LoVo (cell line): ENCODE measurements at places on chromosomes 4 and X.

- no peak for DNase-seq
Measured at GRCh38 chrX:20361081-20361889, 94.6 kb upstream of the RPS6KA3 start.

DNA sequence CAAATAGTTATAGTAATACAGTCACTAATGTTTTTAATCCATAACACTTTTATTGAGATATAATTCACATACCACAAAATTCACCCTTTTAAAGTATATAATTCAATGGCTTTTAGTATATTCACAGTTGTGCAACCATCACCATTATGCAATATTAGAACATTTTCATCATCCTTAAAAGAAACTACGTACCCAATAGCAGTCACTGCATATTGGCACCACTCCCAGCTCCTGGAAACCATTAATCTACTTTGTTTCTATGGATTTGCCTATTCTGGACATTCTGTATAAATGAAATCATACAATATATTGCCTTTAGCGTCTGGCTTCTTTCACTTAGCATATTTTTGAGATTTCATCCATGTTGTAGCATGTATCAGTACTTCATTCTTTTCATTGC, 99.3 kb downstream of the AMMECR1 start:
- no peak for DNase-seq

GRCh38 chrX:152137771-152138387, 498 bp downstream of the MAGEA10 start:
- DNase-seq: no peak

DNA sequence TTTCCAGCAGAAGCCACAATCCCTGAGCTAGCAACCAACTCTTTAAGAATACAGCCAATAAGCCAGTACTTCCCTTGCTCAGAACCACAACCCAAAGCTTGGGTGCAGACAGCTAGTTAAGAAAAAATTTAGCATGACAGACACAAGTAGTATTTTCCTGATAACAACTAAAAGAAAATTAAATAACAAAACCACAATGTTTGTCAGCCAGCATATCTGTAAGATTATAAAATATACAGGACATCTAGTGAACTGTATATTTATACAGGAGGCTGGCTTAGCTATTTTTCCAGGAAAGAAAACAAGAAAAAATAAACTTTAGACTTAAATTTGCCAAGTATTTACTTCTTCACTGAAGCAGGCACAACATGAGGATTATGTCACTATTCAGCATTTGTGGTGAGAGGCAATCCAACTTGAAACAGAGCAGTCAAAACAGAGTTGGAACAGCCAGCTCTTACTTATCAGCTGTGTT, 6.6 kb downstream of the PF4V1 start:
- no peak for DNase-seq

DNA sequence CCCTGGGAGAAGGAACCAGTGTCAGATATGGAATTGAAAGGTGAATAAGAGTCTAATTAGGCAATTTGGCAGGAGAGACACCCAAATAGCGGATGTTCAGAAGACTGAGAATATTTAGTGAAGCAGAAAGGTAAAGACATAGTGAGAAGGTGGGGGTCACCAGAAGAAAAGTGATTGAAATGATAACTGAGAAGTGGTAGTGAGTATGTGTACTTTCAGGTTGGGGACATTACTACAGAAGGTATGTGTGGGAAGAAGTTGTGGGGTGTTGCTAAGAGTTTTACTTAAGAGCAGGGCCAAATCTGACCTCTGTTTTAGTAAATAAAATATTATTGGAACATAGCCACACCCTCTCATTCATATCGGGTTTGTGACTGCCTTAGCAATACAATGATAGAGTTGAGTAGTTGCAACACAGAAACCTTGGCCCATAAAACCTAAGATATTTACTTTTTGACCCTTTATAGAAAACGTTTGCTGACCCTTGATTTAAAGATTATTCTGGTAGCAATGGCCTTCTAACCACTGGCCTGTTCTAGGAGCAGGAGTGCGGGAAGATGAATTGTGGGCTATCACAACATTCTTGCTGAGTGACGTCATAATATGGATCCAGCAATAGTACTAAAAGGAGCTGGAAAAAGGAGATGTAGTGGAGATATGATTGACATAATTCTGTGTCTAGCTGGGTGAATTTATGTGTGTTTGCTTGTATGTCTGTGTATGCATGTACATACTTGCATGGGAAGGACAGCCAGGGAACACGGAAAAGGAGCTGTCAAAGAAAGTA, 115.3 kb downstream of the HS3ST1 start:
- no peak for DNase-seq

DNA sequence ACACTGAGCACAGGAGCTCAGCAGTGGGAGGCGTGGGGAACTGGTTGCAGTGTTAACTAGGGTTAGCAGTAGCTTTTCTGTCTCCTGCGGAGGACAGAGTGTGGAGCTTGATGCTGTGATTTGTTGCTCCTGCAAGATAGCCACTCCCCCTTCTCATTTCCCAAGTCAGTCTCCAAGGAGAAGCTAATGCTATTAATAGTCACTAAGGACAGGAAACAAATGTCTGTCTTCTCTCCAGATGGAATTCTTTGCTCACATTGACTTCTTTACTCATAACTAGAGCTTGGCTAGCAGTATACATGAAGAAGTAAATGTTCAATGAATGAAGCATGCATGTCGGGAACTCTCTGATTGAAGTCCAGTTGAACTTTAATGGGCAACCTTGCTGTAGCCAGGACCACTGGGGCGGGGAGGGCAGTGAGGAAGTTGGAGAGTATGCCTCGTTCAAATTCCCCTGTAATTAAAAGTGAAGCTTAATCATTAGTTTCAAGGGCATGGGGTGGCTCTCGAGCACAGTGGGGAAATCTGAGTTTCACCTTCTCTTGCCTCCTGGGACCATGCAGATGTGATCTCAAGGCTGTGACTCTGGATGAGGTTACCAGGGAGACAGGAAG, 156.6 kb upstream of the SCML1 start:
- DNase-seq: no peak

DNA sequence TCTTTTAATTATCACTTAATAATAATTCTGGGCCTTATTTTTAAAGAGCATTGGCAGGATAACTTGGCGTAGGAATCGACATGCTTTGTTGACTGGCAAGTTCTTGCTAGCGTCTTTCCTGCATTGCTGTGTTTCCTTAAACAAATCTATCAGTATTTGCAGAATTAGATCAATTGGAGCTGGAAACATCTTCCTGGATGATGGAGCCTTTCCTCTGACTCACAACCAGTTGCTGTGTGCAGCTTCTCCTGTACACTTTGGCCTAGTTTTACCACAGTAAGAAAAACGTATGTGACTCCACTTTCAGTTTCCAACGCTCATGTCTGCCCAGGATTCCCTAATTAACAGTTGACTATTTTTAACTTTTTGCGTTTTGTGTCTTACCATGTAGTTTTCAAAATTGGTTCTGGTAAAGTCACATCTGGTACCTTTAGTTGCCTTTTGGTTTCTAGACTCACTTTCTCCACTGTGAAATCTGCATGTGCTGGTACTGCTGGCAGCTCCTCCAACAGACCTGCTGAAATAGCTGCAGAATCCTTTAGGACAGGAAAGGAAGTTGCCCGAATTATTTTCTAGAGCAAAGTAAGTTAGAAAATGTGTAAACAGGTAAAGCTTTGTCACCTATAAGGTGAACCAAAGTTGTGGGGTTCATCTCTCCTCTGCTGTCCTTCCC, 553.2 kb upstream of the FAT1 start:
- DNase-seq: peak; percentile 9

GRCh38 chr4:88585917-88586316, 6.4 kb upstream of the HERC3 start:
- DNase-seq: no peak

GRCh38 chr4:80839281-80839680, 191.2 kb upstream of the BMP3 start:
- no peak for DNase-seq

DNA sequence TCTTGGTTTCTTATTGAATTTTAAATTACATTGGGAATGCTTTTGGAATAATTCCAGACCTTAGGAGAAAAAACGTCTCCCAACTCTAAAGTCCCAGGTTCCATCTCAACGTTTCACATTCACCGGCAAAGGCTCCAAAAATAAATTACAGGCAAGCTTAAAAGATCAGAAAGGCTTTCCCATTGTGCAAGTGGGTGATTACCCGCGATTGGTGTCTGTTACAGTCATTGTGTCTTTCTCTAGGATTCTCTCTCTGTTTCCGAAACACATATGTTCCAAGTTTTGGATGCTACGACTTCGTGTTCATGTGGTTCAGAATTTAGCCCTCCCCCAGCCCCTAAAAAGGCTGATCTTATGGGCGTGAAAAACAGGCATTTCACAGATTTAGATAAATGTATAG, 41.8 kb downstream of the PALLD start:
- DNase-seq: no peak

- no peak for DNase-seq
Measured at GRCh38 chrX:78357342-78358055, 30.1 kb upstream of the CYSLTR1 start.

DNA sequence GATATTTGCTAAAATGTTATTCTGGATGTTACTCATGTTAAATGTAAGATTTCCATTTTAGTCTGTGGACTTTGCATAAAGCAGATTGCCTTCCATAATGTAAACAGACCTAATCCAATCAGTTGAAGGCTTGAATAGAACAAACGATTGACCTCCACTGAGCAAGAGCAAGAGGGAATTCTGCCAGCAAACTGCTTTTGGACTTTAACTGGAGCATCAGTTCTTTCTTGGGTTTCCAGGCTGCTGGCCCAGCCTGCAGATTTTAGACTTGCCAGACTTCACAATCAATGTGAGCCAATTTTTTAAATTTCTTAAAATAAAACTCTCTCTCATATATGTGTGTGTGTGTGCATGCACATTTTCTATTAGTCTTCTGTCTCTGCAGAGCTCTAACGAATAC, 1248.8 kb downstream of the ADGRL3 start:
- DNase-seq: no peak

GRCh38 chr4:79650217-79650616, 242.2 kb upstream of the GK2 start:
- DNase-seq: no peak

- DNase-seq: no peak
Measured at GRCh38 chrX:538311-538710, 92.3 kb upstream of the SHOX start.

DNA sequence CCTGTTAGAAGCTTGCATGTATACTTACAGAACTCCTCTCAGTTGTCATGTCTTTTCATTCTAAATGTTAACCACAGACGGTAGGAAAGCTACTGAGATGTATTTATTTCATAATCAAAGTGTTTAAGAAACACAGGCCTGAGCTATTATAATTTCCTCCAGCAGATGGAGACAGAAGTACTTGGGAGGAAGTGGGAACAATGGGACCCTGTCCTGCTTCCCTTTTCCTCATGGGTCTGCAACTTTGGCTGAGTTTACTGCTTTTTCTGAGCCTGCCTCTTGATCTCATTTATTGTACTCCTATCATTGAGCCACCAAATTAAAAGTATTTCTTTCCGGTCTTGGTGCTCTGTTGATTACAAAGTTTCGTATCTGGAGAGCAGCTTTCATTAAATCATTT, 67.7 kb upstream of the SPANXN2 start:
- DNase-seq: no peak

DNA sequence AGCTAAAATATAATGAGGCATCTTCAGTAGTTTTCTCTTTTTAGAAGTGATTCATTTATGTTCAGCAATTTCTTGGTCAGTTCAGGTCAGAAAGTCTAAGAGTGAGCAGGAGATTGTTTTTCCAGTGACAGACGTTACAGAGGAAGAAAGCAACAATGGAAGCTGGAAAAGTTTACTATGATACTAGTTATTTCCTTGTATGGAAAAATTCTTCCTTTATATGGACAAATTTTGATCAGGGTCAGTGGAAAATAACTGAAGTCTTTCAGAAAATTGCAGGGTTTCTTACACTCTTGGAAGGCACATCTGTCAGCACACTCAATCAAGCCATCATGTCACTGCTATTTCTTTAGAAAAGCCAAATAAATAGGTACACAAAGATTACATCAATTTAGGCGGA, 1120.7 kb downstream of the FAT4 start:
- DNase-seq: no peak

- peak; percentile 69 for DNase-seq
Measured at GRCh38 chr4:168631241-168632162, 134.7 kb downstream of the PALLD start.

GRCh38 chr4:149999485-150000074, 78.7 kb upstream of the DCLK2 start:
- peak; percentile 26 for DNase-seq

DNA sequence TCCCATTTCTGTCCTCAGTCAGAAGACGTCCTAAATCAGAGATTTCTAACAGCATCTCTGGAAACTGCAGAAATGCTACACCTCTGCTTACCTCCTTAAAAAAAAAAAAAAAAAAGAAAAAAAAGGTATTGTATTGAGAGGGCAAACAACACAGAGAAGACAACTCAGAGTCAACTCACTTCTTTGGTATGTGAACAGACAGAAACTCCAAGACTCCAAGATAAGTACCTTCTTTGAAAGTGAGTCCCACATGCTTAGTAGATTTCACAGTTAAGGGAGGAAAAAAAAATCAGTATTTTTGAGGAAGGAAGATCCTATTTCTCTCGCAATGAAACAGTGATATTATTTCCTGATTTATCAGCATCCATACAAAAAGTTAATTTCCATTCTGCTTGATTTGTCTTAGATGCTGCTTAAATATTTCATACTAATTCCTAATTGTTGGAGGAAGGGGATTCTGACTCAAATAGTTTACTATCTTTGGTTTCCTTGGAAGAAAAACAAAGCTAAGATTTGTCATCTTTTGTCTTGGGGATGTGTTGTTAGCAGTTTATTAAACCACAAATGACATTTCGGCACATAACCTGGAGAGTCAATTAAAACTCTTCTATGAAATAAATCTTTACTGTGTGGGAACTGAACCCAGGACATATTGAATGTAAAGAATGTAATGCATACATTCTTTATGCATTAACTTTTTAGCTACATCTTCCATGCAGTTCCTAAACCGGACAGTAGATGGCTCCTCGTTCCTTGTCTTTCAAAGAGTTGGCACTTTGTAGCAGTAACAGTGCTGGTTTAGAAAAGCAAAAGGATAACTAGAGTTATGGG, 4.7 kb downstream of the RASGEF1B start:
- peak; percentile 75 for DNase-seq

- DNase-seq: peak; percentile 14
Measured at GRCh38 chr4:18105030-18106011, 83.8 kb upstream of the LCORL start.
